ENCODE measurements at places on chromosomes 3 and 15.

DNA sequence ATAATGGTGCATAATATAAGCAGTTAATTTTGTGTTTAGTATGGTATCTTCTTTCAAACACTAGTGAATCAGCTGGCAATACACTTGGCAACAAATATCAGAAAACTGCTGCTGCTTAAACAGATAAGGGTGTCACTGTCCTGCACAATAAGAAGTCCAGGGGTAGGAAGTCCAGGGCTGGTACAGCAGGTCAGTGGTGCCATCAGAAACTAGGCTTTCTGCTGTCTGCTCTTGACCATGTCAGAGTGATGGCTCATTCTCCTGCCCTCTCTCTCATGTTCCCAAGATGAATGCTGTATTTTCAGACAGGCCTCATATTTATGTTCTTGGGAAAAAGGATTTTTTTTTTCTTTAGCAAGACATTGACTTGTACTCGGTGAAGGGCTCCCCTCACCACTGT lies 9.2 kb upstream of the GRK7 start:
- DNase-seq: no peak

DNA sequence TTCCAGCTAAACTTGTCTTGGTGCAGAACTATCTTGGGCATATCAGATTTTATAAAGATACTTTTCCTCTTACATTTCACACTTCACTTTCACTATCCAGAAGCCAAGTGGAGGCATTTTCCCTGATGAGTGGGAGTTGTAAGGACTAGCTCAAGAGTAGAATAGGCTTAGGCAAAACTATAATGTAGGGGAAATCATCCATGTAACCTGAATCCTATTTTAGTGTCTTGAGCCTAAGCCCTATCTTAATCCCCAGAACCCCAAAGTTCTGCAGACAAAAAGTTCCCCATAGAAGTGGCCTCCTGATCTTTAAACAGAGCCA lies 42.2 kb upstream of the CD47 start:
- DNase-seq: no peak

- no peak for DNase-seq
Observed at GRCh38 chr3:113721636-113722035, 24.4 kb downstream of the NAA50 start.

- DNase-seq: no peak
Observed at GRCh38 chr3:175005881-175006280, 146.7 kb downstream of the NAALADL2 start.

- DNase-seq: peak; percentile 54
Observed at GRCh38 chr3:160707187-160707794, 30.3 kb downstream of the ARL14 start.

GRCh38 chr3:112059497-112059896 lies 25.0 kb downstream of the TMPRSS7 start:
- DNase-seq: no peak

DNA sequence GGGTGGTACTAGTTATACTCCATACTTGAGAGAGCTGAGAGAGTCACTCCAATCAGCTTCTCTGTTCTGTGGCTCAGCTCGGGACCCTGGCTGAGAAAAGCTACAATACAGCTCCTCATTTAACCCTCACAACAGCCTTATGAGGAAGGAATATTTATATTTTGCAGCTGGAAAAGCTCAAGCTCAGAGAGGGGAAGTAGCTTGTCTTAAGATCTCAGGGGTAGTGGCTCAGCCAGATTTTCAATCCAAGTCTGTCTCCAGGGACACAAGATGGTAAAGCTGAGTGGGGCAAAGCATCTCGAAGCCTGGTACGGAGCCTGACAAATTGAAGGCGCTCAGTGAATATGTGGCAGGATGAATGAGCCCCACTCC lies 14.8 kb downstream of the SCAMP2 start:
- DNase-seq: no peak

GRCh38 chr15:79595995-79596622 lies 164.0 kb downstream of the MINAR1 start:
- peak; percentile 30 for DNase-seq

- no peak for DNase-seq
Observed at GRCh38 chr3:159233734-159234133, 431.9 kb downstream of the MFSD1 start.

DNA sequence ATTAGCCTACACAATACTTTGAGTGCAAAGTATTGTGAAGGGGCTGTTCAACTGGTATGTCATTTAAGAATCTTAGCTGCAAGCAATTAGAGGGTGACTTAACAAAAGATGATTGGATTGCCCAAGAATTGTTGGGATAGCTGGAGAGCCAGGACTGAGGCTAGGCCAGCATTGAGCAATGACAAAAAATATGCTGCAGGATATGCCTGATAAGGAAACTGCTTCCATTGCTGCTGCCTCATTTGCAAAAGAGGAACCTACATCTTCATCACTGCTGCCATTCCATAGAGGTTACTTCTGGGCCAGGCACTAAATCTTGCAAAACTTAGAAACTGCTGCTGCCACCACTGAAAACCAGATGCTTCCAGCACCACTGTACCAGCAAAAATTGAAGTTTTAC lies 108.0 kb upstream of the TBC1D5 start:
- DNase-seq: no peak

GRCh38 chr3:126998728-126999127 lies 15.8 kb downstream of the PLXNA1 start:
- DNase-seq: no peak

GRCh38 chr3:51817375-51817774 lies 38.3 kb upstream of the IQCF6 start:
- no peak for DNase-seq

DNA sequence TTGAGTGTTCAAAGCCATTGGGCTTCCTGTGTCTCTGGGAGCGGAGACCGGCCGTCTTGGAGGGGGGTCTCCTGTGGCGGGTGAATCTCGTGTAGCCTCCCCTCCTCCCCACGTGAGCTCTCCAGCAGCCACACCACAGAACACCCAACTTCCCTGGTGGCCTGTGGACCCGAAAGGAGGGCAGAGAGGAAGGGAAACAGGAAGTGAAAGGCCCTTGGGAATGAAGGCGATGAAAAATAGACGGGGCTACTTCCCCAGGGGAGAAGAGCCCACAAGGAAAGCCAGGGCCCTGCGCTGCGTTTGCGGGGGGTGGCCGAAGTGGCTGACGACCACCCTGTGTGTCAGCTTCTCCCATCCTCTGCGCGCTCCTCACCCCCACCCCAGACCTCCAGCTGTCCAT lies 5.4 kb downstream of the ANKRD63 start:
- DNase-seq: no peak

DNA sequence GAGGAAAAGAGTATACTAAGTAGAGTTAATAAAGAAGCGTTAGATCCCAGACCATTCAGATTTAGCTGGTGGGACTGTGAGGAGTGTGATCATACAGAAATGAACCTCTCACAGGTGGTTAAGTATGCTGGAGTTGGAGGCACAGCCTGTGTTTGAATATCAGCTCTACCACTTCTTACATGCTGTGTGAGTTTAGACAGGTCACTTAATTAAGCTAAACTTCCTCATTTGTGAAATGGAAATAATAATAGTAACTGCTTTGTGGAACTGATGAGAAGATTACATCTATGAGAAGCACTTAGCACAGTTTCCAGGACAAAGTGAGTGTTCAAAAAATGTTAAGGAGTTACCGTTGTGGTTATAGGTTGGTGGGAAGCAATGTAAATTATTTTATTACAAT lies 8.4 kb downstream of the ACP3 start:
- DNase-seq: no peak

DNA sequence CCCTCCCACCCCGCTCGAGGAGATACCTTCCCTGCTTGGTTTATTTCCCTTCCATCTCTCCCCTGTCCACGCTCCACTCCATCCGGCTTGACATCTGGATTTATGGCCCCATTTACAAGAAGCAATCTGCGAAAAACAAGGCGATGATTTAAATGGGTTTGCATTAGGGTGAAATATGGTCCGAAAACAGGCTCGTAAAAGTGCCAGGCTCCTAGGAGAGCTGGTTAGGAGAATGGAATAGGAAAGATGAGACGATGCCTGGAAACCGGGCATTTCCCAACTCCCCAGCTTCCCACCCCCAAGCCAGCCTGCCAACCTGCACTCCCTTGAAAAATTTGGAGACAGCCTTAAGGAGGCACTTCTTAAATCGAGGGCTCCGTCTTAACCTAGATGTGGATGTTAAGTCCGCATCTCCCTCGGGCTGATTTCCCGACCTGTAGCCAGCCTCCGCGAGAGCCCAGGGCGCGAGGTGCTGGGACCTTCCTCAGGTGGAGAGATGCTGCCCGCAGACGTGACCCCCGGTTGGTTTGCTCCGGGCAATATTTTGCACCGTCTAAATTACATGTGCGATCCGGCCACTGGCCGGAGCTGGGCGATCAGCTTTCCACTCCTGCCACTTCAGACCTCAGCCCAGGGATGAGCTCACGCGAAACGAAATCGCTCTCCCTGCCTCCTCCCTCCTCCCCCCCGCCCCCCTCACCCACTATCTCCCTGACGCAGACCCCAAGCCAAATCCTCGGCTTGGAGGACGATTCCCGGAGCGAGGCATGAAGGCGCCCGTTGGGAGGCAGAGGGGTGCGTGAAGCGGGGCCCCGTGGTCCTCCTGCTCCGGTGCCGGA lies 1.3 kb downstream of the GRM7 start:
- no peak for DNase-seq

DNA sequence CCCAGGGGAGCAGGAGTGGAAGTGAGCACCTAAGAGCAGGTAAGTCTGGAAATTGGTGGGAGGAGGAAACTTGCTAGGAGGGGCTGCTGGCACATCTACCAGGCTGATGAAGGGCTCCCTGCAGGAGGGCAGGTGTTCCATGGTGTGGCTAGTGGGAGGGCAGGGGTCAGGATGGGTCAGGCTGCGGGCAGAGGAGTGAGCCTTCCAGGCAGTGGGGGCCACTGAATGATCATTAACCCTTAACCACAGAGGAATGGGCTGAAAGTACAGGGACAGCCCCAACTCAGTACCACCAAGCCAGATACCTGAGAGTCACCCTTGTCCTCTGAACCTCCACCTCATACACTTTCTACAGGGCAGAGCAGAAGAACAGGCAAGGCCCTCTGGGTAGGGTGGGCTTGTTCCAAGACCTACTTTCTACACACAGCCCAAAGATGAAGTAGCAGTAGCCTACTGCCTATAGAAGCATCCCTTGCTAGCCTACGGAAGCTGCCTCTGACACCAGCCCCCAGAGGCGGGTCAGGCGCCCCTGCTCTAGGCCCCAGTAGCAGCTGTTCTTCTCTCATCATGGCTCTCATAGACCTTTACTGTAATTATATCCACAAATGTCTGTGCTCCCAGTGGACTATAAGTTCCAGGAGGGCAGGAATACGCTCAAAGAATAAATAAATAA lies 4.6 kb downstream of the RAB6B start:
- DNase-seq: no peak

GRCh38 chr15:99467338-99467720 lies 98.5 kb upstream of the MEF2A start:
- no peak for DNase-seq

All from CD4-positive, alpha-beta T cell treated with Interleukin-6 for 4 hours (primary cell).